ENCODE measurements at places on chromosomes 1 and 21.

- DNase-seq, result no peak
Measured at GRCh38 chr1:178784131-178784536, 59.1 kb downstream of the RALGPS2 start.

DNA sequence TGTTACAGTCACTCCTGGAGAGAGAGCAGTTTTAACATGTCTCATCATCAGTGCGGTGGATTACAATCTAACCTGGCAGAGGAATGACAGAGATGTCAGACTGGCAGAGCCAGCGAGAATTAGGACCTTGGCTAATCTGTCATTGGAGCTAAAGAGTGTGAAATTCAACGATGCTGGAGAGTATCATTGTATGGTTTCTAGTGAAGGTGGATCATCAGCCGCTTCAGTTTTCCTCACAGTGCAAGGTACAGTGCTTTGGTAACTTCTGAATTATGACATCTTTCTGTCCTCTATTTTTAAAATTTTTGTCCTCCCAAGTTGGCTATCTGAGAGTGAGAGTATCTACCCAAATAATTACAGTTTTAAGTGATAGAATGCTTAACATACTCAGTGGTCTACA lies 199.4 kb downstream of the HMCN1 start:
- no peak for DNase-seq

GRCh38 chr1:37391211-37392011 lies 83.0 kb upstream of the ZC3H12A start:
- DNase-seq, result no peak

- no peak for DNase-seq
Measured at GRCh38 chr1:89363638-89364536, at the start of gene GBP6. GBP6 (plus strand) TSS chr1:89364059; CDS start chr1:89368552, 4,493 bp downstream.

- peak; percentile 70 for DNase-seq
Measured at GRCh38 chr1:116521186-116521585, 49.6 kb downstream of the CD58 start.

DNA sequence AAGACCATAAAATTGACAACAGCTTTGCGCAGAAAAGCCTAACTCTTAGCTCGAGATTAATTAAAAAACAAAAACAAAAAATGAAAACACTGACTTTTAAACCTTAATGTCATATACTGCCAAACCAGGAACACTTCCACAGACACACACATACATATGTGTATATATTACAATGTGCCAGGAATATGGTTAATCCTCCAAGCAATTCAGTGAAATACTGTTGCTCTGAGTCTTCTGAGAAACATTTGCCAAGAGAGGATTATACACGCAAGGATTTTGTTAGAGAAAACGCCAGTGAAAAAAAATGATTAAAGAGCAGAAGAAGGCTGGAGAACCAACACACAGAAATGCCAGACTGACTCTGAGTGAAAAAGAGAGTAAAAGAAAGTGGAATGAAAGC lies 116.7 kb upstream of the CHRM3 start:
- DNase-seq, result no peak

DNA sequence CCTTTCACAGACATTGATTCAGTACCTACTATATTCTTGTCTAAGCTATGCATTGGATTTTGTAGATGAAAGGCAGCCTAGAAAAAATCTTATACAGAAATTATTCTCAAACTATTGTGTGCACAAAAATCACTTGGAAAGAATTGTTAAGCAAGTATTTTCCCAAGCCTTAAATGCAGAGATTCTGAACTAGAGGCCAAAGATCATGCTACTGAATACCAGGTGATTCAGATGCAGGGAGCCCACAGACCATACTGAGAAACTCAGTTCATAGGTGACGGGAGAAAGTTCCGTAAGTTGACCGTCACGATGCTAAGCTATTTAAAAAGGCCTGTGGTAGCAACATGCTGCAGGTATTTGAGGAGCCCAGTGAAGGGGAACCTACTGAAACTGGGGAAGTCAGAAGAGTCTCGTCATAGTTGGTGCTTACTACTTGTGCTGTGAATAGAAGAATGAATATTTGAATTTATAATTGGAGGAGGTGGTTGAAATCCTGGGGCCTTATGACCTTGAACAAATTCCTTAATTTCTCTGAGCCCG lies 150.8 kb downstream of the NFIA start:
- DNase-seq, result no peak

DNA sequence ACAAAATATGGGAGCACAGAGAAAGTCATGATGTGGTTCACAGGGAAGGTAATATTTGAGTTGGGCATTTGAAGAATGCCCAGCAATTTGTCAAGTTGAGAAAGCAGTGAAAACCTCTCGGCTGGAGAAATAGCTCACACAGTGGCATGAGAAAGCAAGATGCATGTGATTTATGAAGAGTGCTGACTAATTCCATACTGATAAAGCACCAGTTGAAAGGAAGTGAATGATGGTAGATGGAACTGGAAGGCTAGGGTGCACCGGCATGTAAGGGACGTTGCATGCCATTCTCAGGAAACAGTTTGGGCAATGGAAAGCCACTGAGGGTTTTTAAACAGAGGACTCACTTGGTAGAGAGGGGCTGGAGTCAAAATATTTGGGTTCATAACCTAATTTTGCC lies 53.5 kb upstream of the MTF2 start:
- DNase-seq, result no peak

DNA sequence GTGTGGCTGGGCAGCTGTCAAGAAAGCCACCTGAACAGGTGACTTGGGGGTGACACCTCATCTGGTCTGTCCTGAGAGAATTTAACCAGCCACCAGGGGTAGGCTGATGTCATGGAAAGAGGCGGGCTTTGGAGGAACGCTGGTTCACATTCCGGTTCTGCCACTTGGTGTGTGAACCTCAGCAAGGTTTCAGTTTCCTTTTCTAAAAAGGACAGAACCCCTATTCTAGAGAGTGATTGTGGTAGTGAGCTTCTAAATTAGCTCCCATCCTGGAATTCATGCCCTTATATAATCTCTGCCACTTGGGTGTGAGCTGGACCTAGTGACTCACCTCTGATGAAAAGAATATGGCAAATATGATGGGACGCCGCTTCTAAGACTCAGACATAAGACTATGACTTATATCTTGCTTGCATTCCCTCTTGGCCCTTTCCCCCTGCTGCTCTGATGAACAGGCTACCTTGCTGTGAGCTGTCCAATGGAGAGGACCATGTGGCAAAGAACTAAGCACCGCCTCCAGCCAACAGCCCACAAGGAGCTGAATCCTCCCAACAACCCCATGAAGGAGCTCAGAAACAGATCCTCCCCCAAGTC lies 332.1 kb downstream of the RRAGC start:
- no peak for DNase-seq

DNA sequence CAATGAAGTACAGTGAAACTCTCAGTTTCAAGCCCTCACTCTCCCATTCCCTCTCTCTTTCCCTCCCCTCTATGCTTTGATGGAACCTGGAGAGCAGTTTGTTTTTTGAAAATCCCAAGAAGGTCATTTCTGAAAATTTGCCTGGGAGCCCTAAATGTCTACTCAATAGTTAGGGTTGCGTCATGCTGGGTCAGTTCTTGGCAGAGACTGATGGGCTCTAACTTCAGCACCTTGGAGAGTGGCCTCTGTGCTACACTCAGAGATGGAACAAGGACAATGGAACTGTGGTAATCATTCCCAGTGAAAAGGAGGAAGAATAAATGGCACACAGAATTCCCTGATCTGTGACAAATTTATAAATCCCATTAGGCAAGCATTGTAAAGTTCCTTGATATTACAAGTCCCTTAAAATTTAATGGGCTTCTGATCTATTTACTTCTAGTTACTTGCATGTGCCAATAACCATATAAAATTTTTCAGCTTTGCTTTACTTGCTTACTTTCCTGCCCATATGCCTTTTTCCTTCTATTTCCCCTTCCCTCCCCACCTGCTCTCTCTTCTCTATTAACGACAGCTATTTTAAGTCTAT lies 182.9 kb upstream of the KCND3 start:
- DNase-seq, result peak; percentile 38

DNA sequence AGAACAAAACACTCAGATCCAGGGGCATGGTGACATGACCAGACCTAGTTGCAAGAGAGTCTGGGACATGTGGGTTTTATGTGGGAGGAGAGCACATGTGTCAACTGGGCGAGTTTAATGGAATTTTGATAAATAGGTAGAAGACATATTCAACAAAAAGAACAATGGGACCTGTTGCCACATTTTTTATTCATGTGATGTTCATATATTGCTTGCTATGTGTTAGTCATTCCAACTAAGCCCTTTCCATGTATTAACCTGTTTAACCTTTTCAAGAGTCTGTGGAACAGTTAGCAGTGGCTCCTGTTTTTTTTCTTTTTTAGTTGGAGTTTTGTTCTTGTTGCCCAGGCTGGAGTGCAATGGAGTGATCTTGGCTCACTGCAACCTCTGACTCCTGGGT lies 30.1 kb upstream of the CSF3R start:
- no peak for DNase-seq

- DNase-seq, result no peak
Measured at GRCh38 chr1:202942426-202942825, 15.4 kb upstream of the KLHL12 start.

- DNase-seq, result no peak
Measured at GRCh38 chr1:56570924-56571372, 8.4 kb downstream of the PLPP3 start.

GRCh38 chr1:181160998-181161870 lies 72.7 kb downstream of the IER5 start:
- no peak for DNase-seq

- no peak for DNase-seq
Measured at GRCh38 chr1:94909486-94909885, 17.4 kb downstream of the CNN3 start.

DNA sequence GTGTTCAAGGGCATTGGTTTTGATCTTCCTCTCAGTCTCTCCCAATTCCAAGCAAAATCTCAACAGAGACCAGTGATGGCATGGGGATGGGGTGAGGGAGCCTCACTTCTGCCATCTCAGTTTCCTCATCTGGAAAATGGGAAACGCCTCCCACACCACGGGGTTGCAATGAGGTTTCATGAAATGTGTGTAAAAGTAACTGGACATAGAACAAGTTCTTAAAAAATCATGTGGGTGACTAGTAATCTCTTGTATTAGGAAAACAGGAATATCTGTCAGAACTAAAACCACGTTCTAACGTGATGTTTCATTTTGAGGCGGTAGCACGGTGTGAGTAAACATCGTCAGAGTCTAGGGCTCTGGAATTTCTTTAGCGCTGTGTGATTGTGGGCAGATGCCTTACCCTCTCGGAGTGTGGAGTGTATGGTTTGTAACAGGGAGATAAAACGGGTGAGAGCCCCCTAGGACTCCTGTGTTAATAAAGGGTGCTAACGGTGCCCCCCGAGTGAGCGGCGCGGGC lies 55.5 kb upstream of the DNAJC6 start:
- DNase-seq, result no peak

DNA sequence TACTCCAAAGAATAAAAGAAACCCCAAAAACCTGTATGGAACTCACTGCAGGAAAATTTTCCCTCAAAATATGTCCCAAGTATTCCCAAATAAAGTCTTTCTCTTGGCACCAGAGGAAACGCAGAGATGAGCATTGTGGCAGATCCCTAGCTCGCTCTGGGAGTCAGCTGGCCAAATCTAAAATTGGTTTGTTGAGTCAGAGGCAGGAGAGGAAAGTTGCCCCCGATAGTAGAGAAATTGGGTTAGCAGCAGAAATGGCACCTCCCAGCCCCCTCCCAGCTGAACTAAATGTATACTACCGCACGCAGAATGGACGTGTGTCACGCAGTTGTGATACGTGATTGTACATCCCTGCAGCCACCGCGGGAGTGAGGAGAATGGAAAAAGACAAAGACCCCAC lies 39.9 kb upstream of the TARBP1 start:
- DNase-seq, result no peak

DNA sequence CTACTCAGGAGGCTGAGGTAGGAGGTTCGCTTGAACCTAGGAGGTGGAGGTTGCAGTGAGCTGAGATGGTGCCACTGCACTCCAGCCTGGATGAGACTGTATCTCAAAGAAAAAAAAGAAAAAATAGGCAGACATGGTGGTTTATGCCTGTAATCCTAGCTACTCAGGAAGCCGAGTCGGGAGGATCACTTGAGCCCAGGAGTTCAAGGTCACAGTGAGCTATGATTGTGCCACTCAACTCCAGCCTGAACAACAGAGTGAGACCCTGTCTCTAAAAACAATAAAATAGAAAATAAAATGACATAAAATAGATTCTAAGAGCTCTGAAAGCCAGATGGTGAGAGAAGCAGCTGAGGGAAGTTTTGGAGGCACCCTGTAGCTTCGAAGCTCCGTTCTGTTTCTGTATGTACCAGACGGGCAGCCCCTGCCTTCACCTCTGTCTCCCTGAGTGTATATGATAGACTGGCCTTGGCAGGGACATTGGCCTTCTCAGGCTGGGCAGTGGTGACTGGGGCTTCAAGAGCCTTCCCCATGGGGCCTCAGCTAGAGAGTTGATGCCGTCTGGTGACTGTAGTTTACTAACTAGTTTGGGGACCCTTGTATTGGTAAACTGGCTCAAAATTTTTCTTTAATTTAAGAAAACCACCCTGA lies 54.4 kb upstream of the SPOCD1 start:
- no peak for DNase-seq

DNA sequence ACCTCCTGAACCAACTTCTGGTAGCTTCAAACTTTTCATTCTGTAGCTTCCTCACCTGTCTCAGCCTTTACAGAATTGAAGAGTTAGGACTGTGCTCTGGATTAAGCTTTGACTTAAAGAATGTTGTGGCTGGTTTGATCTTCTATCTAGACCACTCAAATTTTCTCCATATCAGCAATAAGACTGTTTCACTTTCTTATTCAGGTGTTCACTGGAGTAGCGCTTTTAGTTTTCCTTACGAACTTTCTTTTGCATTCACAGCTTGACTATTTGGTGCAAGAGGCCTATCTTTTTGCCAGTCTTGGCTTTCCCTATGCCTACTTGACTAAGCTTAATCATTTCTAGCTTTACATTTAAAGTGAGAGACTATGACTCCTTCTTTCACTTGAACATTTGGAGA lies 31.5 kb downstream of the FGGY start:
- DNase-seq, result no peak

- peak; percentile 16 for DNase-seq
Measured at GRCh38 chr1:227411066-227411465, 92.8 kb upstream of the CDC42BPA start.

GRCh38 chr1:233386336-233386735 lies 58.8 kb downstream of the MAP3K21 start:
- DNase-seq, result no peak

GRCh38 chr1:29806646-29807319 lies 570.5 kb downstream of the PTPRU start:
- DNase-seq, result no peak

DNA sequence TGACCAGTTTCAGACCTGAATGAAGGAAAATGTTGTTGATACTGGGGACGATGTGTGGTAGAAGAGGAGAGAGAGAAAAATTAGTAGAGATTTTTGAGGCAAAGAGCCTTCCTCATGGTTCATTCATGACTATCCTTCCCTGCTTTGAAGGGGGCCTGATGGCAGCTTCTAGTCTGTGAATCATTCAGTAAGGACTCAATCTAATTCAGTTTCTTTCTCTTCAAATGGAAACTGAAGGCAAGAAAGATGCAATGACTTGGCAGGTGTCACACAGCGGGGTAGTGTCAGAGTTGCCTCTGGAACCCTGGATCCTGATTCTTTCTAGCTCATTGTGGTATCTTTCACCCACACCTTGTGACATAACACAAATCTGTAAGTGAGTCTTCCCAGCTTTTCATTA lies 14.9 kb upstream of the CD5L start:
- DNase-seq, result no peak

Measured in EL (cell line).